Parietal lobe (tissue), 2 donors: ENCODE measurements at places on chromosomes 6 and 20. TPM values are rescaled to one million over a fixed set of nuclear protein-coding genes. Genes with fewer than 3 reads are reported as not detected.

CDH4 gene
- 44.4 TPM for total RNA-seq

ADTRP gene
- 3.1 TPM for total RNA-seq

FRS3 gene
- total RNA-seq = 9.4 TPM

SEL1L2 gene
- total RNA-seq = 2.2 TPM

ATP6V1G2 gene
- 58.8 TPM for total RNA-seq

FANCE gene
- total RNA-seq = 10.3 TPM

SEMG1 gene
- not detected for total RNA-seq

MAFB gene
- 9.4 TPM for total RNA-seq

DEFB125 gene
- total RNA-seq = not detected

STMND1 gene
- not detected for total RNA-seq

CLPSL2 gene
- not detected for total RNA-seq

BMP2 gene
- 2.5 TPM for total RNA-seq

NT5E gene
- 3.8 TPM for total RNA-seq

RUNX2 gene
- 0.31 TPM for total RNA-seq

COL19A1 gene
- 4.7 TPM for total RNA-seq

PI16 gene
- not detected for total RNA-seq

CPXM1 gene
- total RNA-seq = 8.8 TPM

HLA-F gene
- 0.94 TPM for total RNA-seq

COL11A2 gene
- 3.4 TPM for total RNA-seq

RHAG gene
- total RNA-seq = 0.31 TPM

LPIN3 gene
- 0.63 TPM for total RNA-seq

SFT2D1 gene
- 33.8 TPM for total RNA-seq

INSM1 gene
- total RNA-seq = 20.3 TPM

DDO gene
- not detected for total RNA-seq

GGT7 gene
- total RNA-seq = 26.9 TPM

FAM83C gene
- total RNA-seq = not detected

NTSR1 gene
- 11.9 TPM for total RNA-seq

TAGAP gene
- 0.94 TPM for total RNA-seq

ACTR5 gene
- total RNA-seq = 15.0 TPM

DEF6 gene
- total RNA-seq = 1.6 TPM
